ENCODE measurements at places on chromosomes 5 and 9.

- H3K27ac ChIP-seq: no peak overlapping the region
- DNase-seq: no peak
- H3K36me3 ChIP-seq: peaks cover 9% of the 10 kb centered on the region
- H3K27me3 ChIP-seq: no peaks in the 10 kb centered on the region
- H3K4me1 ChIP-seq: no peaks in the 10 kb centered on the region
These were observed 10.9 kb upstream of the TMEM161B start for GRCh38 chr5:88279584-88279983.

DNA sequence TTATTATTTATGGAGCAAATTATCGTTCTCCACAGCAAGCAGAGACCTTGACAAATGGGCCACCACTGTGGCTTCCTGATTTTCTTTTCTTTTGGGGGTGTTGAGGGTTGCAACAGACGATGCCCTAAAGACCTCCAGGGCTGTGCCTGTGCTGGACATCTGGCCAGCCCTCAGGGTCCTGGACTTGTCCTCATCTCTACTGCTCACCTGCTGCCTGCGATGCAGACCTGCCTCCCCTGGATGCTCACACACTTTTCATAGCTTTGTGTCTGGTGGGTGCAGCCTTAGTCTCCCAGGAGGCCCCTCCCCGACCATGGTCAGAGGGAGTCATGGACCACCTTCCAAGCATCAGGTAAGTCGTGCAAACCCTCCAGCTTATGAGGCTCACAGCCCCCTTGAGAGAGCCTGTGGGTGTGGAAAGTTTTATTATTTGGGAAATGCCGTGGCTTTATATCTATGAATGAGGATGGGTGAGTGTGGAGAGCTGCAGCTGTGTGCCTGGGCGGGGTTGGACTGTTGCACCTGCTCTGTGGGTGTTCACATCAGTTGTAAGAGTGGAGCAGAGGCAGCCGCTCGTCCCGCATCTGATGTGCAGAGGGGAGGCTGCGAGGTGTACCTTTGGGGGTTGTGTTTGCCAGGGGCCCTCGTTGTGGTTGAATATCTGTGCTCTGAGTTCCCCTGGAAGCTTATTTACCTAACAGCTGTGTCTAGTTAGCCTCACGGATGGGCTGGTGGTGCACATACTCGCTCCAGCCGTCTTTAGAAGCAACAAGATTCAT lies 126.3 kb upstream of the IRX4 start:
- no peak for DNase-seq
- H3K27me3 ChIP-seq: peaks cover 11% of the 10 kb centered on the region
- H3K36me3 ChIP-seq: no peaks in the 10 kb centered on the region
- no peak overlapping the region for H3K27ac ChIP-seq

GRCh38 chr5:43941806-43942205 lies 338.8 kb downstream of the NNT start:
- no peaks in the 10 kb centered on the region for H3K4me1 ChIP-seq
- H3K27ac ChIP-seq: no peak overlapping the region
- H3K36me3 ChIP-seq: no peaks in the 10 kb centered on the region
- no peak overlapping the region for H3K4me3 ChIP-seq
- H3K27me3 ChIP-seq: no peaks in the 10 kb centered on the region
- no peak for DNase-seq

GRCh38 chr9:128323212-128323730 lies 632 bp downstream of the COQ4 start:
- DNase-seq: peak; percentile 61
- H3K27me3 ChIP-seq: no peaks in the 10 kb centered on the region
- H3K4me1 ChIP-seq: peaks cover 19% of the 10 kb centered on the region
- H3K27ac ChIP-seq: peak overlapping the region; percentile 88
- peaks cover 34% of the 10 kb centered on the region for H3K36me3 ChIP-seq

DNA sequence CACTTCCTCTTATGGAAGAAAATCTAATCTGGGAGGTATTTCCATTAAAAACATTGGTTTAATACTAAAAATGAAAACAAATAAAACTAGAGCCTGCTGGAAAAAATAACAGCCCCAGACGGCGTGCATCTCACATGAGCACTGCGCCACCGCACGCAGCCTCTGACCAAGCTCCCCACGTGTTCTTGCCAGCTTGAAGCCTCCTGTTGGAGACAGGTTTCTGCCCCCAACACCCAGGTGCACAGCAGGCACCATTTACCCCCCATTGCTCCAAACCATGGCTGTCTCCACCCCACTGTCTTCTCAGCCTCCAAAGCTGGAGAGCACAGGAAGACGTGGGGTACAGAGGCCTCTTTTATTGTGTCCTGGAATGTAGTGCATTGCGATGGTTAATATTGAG lies 10.7 kb upstream of the COL5A1 start:
- no peaks in the 10 kb centered on the region for H3K36me3 ChIP-seq
- no peak overlapping the region for H3K4me3 ChIP-seq
- DNase-seq: no peak
- H3K27me3 ChIP-seq: no peaks in the 10 kb centered on the region

- H3K27ac ChIP-seq: no peak overlapping the region
- H3K4me3 ChIP-seq: no peak overlapping the region
- no peaks in the 10 kb centered on the region for H3K36me3 ChIP-seq
- H3K27me3 ChIP-seq: no peaks in the 10 kb centered on the region
- H3K4me1 ChIP-seq: no peaks in the 10 kb centered on the region
These were observed 238.3 kb upstream of the IRX1 start for GRCh38 chr5:3357291-3357690.

DNA sequence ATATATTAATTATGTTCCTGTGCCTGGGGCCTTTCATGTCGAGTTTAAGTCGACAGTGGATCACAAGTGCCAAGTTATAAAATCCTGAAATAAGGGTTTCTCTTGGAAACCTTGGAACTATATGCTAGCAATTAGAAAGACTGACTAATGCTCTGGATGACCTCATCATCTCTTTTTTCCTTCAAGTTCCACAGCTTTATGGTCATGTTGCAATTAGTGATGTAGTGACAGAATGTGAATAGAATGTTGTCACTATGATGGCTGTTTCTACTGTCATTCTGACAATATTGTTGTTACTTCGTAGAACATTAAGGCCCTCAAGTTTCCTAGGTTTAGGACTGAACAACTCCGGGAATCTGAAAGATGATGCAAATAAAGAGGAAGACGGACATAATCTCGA lies 368.0 kb upstream of the SEMA6A start:
- no peaks in the 10 kb centered on the region for H3K4me1 ChIP-seq
- no peaks in the 10 kb centered on the region for H3K27me3 ChIP-seq
- DNase-seq: no peak
- no peaks in the 10 kb centered on the region for H3K36me3 ChIP-seq

DNA sequence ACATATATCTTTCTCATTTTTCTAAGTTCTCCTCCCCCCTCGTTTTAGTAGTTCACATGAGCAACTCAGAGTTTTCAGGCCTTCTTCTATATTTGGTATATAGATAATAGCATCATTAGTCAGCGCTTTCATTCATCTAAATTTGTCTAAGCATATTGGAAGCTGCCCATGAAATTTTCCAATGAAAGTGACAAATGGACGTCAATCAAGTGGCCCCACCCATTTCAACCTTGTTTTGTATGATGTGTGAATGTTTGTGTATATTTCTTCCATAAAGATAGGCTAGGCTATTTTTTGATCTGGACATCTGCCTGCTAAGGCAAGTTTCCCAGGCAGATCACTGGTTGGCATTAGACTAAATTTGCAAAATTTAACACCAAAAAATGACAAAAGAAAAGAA lies 104.0 kb upstream of the SSBP2 start:
- H3K4me3 ChIP-seq: no peak overlapping the region
- peaks cover 58% of the 10 kb centered on the region for H3K4me1 ChIP-seq
- H3K27me3 ChIP-seq: no peaks in the 10 kb centered on the region
- no peak overlapping the region for H3K27ac ChIP-seq
- no peak for DNase-seq
- no peaks in the 10 kb centered on the region for H3K36me3 ChIP-seq

Data from common myeloid progenitor, CD34-positive (primary cell).